ENCODE measurements at places on chromosomes 7 and 10.

- peak; percentile 85 for DNase-seq
Measured at GRCh38 chr7:39951226-39952194, 1.5 kb downstream of the CDK13 start.

GRCh38 chr7:17771901-17772408, 168.3 kb downstream of the SNX13 start:
- DNase-seq, result no peak

GRCh38 chr7:158369290-158369689, 218.3 kb downstream of the PTPRN2 start:
- no peak for DNase-seq

- DNase-seq, result no peak
Measured at GRCh38 chr7:127817466-127817865, 165.5 kb downstream of the SND1 start.

GRCh38 chr7:37198041-37198905, 250.4 kb downstream of the ELMO1 start:
- DNase-seq, result no peak

DNA sequence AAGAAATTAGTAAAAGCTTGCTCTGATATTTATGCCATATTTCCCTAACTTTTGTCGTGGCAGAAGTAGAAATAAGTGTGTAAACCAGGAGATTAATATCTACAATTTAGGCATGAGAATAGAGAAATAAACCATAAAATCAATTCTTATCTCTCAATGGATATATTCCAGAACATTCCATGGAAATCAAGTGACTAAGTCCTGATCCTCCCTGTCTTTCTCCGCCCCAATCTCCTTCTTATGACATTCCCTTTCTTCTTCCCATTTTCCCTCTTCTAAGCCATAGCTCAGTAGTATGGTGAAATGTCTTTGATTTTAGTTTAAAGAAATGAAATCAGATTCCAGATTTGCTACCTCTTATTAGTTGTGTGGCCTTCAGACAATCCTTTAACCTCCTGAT, 88.8 kb downstream of the TBXAS1 start:
- DNase-seq, result no peak

DNA sequence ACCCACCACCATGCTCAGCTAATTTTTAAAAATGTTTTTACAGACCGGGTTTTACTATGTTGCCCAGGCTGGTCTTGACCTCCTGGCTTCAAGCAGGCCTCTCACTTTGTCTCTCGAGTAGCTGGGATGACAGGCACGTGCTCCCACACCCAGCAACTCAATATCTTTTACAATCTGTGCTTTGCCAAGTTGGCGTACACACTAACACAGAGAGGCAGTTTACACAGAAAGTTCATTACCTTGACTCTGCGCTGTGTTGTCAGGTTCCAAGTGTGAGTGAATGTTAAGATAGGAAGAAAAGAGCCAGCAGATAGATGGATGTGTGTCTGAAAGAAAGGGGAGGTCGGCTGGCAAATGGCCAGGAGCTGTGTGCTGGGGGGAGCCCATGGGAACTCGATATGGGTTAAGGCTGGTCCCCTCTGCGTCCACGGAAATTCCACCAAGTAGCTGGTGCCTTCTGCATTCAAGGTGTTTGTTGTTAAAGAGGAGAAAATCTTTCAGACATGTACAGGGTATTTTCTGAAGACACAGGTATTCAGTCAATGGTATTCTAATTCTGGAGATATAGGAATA, 299.8 kb downstream of the CAMK1D start:
- DNase-seq, result no peak

GRCh38 chr7:55477781-55478374, 94.4 kb downstream of the VOPP1 start:
- no peak for DNase-seq

DNA sequence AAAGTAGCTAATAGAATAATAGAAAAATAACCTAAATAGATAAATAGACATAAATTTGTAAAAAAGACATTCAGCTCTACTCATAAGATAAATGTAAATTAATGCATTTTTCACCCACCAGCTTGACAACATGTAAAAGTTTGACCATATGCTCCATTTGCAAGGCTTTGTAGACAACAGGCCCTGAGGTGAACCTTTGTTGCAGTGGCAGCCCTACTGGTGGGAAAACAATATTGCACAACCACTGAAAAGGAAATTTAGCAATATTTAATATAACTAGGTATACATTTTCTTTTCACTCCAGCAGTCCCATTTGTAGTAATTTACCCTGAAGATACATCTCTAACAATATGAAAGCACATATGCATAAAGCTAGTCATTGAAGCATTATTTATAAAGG, 39.0 kb upstream of the ADRA2A start:
- DNase-seq, result no peak

DNA sequence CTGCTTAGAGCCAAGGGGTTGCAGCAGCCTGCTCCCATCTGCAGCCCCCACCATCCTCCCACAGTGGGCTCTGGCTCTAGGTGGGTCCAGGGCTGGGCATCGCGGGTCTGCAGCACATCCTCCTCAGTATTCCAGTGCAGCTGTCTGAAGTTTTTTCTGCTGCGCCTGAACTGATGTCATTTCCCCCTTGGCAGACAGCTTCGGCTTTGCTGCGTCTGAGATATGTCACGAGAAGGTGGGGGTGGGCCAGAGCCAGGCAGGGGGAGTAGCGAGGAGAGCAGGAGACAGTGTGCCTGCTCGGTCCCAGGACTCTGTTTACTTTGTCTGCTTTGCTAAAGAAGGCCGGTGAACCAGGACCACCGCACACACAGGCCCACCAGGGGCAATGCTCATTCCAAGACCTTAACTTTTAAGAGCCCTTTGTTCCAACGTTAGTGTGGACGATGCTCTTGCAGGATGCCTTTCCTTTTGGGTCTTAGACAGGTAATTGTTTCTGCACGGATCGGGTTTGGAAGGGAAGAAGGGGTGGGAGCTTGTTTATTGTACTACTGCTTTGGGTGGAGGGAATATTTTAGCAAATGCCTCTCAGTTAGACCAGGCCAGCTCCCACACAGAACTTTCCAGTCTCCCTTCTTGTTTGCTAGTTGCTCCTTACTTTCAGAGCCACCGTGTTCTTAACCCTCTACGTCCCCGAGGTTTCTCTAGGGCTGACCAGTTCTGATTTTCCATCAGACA, 32.4 kb downstream of the WBP1L start:
- no peak for DNase-seq

Measured in activated CD8-positive, alpha-beta memory T cell treated with anti-CD3 and anti-CD28 coated beads for 24 hours (primary cell).